Activated naive CD8-positive, alpha-beta T cell treated with anti-CD3 and anti-CD28 coated beads, Interleukin-2, amount 50 U/mL, for 16 hours (primary cell): ENCODE measurements at places on chromosomes 11 and 22.

GRCh38 chr22:24592851-24593558 is at the start of gene LRRC75B:
Gene LRRC75B (minus strand): TSS chr22:24593073. CDS start chr22:24593039, 34 bp downstream.
- DNase-seq, result no peak

GRCh38 chr22:22422629-22423112 is 85.9 kb downstream of the ZNF280B start:
- peak; percentile 28 for DNase-seq

DNA sequence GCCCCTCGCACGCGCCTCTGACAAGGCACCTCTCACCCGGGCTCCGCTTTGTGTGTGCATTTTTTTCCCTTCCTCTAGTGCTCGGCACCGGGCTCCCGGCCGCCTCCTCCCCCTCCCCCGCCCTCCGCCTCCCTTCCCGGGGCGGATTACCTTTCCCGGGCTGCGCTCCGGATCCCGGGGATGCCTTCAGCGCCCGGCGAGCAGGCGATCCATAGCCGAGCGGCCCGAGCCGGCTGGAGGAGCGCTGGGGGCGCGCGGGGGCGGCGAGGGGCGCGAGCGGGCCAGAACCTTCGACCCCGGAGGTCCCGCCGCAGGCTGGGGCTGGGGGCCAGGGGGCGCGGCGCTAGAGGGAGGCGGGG is 282 bp downstream of the MPPED2 start:
- DNase-seq, result no peak

GRCh38 chr11:1640076-1640946 is 10.7 kb downstream of the KRTAP5-5 start:
- no peak for DNase-seq

DNA sequence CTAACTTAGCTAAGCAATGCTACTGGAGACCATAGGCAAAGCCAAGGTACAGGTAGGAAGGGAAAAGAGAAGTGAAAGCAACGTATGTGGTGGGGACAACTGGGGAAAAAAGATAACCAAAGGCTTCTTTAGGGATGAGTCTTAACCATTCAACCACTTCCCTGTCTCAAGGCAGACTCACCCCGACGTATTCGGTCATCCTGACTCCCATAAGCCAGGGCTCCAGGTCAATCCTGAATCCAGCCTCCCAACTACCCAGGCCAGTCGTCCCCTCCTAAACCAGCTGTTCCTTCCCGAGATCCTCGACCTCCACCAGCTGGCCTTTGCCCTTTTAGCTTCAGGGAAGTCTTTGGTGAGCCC is 330 bp downstream of the ACP2 start:
- no peak for DNase-seq

DNA sequence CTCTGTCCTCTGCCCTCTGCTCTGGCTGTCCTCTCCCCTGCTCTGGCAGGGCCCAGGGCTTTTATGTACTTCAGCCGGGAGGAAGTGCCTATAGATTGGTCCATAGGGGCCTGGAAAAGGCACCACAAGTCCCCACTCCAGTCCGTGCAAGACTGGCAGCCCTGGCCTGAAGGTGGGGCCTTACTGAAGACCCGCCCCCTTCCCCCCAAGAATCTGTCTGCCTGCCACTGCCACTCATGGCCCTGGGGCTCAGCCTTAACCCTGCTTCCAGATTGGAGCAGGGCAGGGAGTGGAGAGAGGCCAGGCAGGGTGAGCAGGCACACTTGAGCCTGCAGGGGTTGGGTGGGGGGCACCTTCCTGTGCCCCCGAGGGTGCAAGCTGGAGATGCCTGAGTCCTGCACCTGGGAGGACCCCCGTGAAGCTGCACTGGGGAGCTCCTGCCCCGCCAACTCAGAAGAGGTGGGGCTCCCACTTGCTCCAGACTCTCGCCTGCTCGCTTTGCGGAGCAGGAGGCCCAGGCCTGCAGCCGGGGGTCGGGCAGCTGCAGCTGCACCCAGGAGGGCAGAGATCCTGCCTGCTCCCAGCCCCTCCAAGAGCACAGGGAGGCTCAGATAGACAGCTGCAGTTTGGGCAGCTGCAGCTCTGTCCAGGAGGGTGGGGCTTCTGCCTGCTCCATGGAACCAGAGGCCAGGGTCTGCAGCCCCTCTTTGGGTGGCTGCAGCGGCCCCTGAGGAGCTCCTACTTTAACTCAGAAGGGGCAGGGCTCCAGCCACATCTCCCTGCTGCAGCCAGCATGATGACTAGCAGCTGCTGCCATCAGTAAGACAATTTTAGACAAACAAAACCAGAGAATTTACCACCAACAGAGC is 51.0 kb upstream of the SC5D start:
- no peak for DNase-seq

DNA sequence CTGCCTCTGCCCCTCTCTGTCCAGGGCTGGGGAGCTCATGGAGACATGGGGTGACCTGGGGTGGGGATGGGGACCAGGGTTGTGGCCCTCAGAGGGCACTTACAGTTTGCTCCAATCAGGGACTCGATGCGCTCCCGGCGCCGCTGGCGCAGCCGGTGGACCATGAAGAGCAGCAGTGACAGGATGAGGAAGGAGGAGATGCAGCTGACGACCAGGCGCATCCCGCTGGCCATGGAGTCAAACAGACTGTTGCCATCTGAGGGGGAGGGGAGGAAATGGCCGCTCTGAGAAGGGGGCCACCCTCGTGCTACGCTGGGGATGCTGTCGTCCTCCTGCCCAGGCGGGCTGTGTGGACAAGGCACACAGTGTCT is 80.5 kb downstream of the DGCR2 start:
- DNase-seq, result no peak

GRCh38 chr11:33691066-33691864 is 9.4 kb downstream of the C11orf91 start:
- no peak for DNase-seq

DNA sequence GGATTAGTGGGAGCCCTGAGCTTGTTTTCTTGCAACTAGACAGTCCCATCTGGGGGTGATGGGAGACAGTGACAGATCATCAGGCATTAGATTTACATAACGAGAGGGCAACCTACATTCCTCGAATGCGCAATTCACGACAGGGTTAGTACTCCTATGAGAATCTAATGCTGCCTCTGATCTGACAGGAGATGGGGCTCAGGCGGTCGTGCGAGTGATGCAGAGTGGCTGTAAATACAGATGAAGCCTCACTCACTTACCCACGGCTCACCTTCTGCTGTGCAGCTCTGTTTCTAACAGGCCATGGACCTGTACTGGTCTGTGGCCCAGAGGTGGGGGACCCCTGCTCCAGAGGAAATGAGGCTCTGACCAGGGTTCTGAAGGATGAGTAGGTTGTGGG is 125.5 kb downstream of the FBXO7 start:
- DNase-seq, result no peak

DNA sequence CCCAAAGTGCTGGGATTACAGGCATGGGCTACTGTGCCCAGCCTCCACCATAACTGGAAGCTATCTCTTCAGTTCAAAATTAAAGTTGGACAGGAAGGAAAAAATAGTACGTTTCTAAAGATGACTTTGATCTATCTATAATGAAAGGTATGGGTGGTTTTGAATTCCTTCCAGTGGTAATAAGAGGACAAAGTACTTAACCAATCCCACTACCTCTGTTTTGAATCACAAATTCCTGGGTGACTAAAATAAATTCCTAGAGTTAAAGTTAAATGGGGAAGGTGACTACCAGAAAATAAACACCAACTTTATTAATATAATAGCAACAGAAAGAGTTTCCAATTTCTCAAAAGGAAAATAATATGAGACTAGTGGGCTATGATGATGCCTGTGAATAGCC is 9.1 kb downstream of the PHF5A start:
- DNase-seq, result no peak

- DNase-seq, result no peak
Observed at GRCh38 chr11:1760351-1761109, 3.2 kb downstream of the CTSD start.

GRCh38 chr11:66221726-66222236 is 46.7 kb upstream of the RAB1B start:
- DNase-seq, result no peak

GRCh38 chr22:31154975-31155374 is 5.0 kb upstream of the RNF185 start:
- no peak for DNase-seq

GRCh38 chr11:93652161-93652597 is 9.3 kb upstream of the CEP295 start:
- peak; percentile 5 for DNase-seq

DNA sequence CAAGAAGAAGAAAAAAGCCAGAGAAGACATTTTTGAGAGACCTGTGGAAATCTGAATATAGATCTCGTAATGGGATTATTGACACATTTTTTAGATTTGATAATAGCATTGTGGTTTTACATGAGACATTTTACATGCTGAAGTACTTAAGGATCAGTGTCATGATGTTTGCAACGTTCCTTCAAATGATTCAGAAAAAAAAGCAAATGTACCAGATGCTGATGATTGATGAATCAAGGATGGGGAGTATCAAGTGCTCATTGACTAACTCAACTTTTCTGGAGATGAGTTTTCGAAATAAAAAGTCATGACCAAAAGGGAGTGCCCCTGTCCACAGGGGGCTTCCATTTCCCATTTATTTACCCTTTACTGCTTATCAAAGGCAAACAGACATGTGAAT is 207.0 kb upstream of the SORL1-AS1 start:
- no peak for DNase-seq

DNA sequence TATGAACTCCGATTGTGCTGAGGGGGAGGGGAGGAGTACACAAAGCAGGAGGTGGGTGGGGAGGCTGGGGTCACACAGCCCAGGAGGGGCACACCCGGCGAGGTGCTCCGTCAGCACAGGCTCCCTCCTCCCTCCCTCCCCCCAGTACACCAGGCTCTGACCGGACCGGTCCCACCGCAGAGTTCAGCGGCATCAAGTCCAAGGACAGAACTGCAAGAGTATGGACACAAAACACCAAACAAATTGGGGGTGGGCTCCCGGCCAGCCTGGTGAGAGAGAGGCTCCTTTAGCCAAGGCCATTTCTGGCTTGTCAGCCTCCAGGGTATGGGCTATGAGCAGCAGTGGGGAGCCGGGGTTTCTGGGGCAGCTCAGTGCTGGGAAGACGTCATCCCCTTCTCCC is 68.3 kb downstream of the ST3GAL4 start:
- DNase-seq, result no peak
